ENCODE measurements at places on chromosomes 12 and 14.

DNA sequence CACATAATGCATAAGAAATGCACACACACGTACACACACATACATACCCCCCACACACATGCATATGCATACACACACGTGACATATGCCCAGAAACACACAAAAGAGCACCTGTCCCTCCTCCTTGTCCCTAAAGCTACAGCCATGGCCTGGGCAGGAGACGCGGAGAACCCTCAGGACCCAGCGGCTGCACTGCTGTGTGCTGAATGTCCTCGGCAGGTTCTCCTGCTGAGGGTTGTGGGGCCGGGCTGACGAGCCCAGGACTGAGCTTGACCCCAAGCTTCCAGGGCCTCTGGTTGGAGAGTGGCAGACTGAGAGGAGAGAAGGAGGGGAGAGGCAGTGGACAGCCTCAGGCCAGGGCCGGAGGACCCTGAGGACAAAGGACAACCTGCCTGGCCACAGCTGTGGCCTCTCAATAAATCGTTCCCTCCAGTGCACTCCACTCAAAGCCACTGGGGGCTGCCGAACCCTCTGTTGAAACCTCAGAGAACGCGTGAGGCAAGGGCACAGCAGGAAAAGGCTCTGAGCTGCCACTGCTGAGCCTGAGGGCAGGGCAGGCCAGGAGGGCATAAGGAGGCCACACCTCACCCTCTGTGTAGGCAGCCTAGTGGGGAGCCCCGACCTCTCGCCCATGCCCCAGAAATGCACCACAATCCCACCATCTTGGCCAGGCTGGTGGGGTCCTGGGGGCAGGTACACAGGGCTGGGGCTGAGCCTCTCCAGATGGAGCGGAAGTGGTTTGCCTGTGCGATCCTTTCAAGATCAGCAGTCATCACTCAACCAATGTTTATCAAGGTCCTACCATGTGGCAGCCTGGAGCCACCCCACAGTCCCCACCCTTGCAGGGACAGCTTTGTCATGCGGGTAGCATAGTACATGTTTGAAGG is 3.1 kb downstream of the CACNA2D4 start:
- peak; percentile 6 for DNase-seq

GRCh38 chr12:75642226-75642625 is 130.8 kb upstream of the KRR1 start:
- DNase-seq = no peak

DNA sequence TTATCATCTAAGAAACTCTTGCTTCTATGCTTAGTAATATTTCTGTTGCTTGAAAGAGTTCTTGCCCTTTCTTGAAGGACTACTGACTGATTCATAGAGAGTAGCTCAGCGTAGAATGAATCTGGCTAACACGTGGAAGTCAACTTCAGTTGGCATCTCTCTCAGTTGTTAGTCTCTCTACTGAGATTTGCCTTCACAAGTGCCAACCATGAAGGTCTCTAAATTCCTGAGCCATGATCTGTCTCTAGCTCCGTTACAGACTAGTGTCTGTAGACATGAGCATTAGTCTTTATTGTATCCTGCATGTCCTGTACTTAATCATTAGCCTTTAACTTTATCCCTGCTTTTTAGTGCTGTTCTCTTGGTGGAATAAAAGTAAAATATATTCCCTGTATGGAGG is 19.1 kb upstream of the ALX1 start:
- no peak for DNase-seq

DNA sequence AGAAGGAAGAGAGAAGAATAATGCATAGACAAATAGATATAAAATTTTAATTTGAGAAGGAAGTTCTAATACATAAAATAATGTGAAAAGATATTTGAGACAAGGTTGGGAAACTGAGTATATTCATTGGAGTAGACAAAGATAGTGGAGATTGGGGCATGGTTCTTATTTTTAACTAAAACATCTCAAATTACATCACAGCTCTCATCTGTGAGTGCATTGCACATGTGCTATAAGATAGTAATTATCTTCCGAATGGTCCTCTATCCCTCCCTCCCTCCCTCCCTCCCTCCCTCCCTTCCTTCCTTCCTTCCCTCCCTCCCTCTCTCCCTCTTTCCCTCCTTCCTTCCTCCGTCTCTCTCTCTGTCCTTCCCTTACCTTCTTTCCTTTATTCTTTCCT is 1104.0 kb upstream of the FLRT2 start:
- DNase-seq = no peak

DNA sequence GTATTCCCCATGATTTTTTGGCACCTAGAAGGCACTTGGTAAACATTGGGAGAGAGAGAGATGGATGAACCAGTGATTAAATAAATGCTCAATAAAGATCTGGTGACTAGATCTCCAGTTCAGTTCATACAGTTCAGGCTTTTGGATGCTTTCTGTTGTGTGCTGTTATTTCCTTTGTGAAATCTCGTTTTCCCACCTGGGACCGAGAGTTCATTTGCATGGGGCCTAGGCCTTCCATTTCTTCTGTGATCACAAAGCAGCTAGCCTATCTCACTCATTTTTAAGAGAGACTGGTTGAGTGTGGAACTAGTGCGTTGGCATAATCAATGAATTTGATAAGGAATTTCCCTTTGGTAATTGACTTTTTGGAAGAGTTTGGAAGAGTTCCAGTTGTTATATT is 104.0 kb downstream of the VRK1 start:
- DNase-seq = no peak

All from posterior cingulate gyrus (tissue), 11 donors.